Astrocyte of the hippocampus (primary cell): ENCODE measurements at places on chromosomes 5 and 9.

DNA sequence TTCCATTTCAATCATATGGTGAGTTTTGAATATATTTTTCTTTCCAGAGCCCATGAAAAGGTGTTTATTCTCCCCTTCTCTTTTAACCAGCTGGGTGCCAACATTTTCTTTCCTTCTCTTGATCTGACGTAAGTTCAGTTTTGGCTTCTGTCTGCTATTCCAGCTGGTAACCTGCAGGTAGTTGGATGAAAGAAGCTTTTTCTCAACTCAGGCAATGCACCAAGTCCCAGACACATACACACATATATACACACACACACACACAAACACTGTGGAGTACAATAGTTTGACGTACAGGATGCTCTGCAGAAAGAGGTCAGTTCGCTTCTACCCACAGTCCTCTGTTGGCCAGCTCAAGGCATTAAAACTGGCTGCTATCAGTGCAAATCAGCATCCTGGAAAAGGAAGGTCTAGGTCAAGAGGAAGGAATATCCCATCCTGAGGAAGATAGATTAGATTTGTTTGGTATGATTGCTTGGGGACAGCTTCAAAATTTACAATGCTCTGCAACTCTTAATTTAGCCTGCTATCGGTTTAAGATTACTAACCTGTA, 214.3 kb upstream of the SEMA6A start:
- no peak for DNase-seq

GRCh38 chr5:143691287-143691944, 120.5 kb upstream of the HMHB1 start:
- no peak for DNase-seq

DNA sequence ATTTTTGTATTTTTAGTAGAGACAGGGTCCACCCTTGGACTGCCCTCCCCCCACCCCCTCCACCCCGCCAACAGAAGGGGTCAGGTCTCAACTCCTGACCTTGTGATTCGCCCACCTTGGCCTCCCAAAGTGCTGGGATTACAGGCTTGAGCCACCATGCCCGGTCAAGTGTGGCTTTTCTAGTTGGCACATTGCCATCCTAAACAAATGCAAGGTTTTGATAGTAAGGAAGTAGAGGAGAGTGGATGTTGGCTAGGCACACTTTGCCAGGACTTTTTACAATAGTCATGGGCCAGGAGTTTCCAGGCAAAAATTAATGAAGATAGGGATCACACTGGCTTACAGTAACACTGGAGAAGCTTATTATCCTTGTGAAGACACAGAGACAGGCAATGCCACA, 62.4 kb downstream of the GALNT12 start:
- DNase-seq, result no peak

DNA sequence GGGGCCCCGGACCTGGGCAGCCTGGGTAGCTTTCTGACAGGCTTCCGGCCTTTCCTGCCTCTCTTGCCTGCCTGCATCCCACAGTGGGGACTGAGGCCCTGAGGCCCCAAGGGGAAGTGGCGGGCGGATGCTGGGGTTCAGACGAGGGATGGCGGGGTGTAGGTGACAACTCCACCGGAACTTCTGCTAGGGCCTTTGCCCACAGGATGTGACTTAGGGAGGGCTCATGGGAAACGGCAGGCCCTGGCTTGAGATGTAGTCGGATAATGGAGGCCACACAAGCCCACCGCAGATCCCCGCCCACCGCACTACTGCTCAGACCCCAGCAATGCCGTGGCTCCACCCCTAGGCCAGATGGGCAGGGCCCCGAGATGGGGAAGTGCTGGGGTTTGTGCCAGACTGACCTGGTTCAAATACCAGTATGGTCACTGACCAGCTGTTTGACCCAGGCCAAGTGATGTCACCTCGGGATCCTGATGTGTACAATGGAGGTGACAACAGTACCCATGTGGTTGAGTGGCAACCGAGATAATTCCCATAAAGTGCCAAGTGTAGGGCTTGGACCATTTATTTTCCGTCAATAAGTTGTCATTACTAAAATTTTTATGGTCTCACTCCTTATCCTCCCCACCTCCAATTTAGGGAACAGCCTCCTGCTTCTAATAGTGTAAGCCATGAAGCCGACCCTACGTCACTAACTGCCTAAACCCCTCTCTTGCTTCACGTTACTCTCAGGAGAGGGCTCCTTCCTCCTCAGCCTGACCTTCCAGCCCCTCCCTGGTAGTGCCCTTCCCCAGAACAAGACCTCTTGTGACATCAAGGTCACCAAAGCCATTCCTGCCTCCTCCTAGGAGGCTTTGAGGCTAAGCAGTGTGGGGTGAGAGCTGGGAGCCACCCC, 2.5 kb upstream of the CDK9 start:
- no peak for DNase-seq

- DNase-seq, result no peak
These were observed at the start of gene GABRA6 for GRCh38 chr5:161685461-161685860. Gene GABRA6, plus strand, starts transcription at chr5:161685721. Its CDS starts 269 bp downstream, at chr5:161685990.

GRCh38 chr5:138402640-138403039, 36.2 kb upstream of the REEP2 start:
- no peak for DNase-seq

DNA sequence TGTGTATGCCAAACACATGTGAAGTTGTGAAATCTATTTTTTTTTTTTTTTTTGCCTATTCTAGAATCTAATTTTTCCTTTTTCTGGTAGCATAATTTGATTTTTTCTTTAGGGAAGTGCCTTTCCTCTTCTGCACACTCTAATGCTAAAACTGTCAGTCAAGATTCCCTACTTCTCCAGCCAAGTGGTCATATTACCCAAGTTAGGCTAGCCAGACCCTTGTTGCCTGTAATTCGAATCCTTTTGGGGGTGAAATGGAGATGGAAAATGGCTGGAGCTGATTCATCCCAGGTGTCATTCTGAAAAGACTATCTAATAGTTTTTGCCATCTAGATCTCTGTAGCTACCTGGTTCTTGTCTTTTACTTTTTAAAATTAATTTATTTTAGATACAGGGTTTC, 24.8 kb upstream of the UBAP1 start:
- DNase-seq, result no peak

- no peak for DNase-seq
These were observed 101.6 kb upstream of the CPEB4 start for GRCh38 chr5:173786286-173787187.

DNA sequence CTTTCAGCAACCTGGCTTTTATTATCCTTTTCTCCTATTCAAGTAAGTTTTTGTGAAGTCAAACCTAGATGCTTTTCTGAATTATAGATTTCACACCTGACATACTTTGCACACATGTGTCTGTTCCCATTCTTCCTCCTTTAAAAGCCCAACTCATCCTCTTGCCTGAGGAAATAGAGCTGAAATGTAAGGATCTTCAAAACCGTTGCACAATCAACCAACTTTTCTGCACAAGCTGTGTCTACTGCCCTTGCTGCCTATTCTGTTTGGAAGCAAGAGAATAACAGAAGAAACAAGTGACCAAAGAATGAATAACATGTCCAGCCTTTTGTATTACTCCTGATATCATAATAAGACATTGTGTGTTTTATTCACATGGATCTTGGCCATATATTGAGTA, 95.1 kb upstream of the ITGA1 start:
- DNase-seq, result no peak

- no peak for DNase-seq
These were observed 10.5 kb upstream of the ZNF354A start for GRCh38 chr5:178740921-178741320.

- no peak for DNase-seq
These were observed 37.1 kb downstream of the DMRT2 start for GRCh38 chr9:1087120-1087881.

- no peak for DNase-seq
These were observed 31.8 kb downstream of the PTGES start for GRCh38 chr9:129720865-129721545.

- DNase-seq, result no peak
These were observed 16.1 kb upstream of the FKTN start for GRCh38 chr9:105541838-105542237.

- peak; percentile 17 for DNase-seq
These were observed 262.4 kb downstream of the GRIA1 start for GRCh38 chr5:153752890-153753289.

DNA sequence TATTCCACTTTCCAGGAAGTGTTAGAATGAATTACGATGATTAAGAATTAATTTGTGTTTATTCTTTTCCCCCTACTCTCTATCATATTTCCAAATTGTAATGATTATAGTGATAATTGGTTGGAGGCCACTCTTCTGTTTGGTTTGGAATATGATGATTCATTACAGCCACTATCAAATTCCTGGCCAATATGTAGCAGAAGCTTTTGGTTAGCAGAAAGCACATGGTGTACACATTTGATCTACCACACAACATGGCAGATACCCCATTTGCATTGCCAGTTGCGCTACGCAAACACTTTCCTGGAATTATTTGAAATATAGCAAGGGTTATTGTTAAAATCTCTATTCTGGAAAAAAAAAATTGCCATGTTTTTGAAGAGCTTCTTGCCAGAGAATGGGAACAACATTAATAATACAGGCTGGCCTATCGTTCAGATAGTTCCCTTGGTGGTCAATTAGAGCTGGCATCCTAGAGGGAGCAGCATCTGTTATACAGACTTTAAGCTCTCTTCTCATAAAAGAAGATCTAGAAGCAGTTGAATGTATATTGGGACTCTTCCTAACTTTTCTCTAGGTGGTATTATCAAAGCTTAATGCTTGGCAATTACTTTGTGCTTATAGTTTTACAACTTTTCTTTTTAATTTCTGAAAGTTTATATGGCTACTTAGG, 455.0 kb upstream of the ACTBL2 start:
- DNase-seq, result no peak

DNA sequence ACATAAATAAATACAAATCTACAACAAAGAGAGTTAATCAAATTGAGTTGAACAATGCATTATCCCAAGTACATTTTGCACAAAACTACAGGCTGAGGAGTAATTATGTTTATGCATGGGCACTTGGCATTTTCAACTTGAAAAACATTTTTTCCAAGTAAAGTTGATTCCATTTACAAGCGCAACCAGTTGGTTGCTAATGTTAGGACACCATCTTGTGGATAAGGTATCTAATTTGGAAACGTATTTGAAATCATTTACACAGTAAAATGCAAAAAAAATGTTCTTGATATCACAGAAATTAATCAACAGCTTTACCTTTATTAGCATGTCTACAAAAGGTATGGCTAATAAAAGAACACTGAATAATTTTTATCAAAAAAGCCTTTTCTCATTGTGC, 18.8 kb downstream of the FTMT start:
- DNase-seq, result peak; percentile 38

- peak; percentile 80 for DNase-seq
These were observed 232.1 kb downstream of the SH3GL2 start for GRCh38 chr9:17810728-17811571.

GRCh38 chr9:93025736-93026135, 32.8 kb upstream of the SUSD3 start:
- DNase-seq, result no peak

DNA sequence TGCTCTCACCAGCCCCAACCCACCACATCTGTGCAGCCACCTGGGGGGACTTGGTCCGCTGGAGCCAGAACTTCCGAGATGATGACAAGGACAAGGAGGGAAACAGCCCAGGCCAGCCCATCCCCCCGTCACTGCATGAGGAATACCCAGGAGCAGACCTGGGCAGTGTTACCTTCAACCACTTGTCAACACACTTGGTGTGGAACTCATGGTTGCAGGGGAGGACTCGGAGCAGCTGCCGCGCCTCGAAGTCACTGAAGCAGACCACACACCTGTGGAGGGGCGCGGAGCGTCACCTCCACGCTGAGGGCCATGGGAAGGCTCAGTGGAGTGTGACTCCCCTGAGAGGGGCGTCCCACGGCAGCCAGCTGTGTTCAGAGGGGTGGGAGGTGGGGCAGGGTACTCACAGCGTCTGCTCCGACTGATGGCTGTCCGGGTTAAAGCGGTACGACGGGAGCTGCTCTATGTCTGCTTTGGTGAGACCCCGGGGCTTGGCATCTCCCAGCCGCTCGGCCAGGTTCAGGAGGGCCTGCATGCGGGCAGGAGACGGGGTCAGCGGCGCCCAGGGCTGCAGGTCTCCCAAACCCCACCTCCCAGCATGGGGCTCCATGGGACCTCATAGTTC, 8.0 kb downstream of the RNF44 start:
- DNase-seq, result no peak

- DNase-seq, result no peak
These were observed 21.5 kb upstream of the DOCK2 start for GRCh38 chr5:169615561-169615960.

DNA sequence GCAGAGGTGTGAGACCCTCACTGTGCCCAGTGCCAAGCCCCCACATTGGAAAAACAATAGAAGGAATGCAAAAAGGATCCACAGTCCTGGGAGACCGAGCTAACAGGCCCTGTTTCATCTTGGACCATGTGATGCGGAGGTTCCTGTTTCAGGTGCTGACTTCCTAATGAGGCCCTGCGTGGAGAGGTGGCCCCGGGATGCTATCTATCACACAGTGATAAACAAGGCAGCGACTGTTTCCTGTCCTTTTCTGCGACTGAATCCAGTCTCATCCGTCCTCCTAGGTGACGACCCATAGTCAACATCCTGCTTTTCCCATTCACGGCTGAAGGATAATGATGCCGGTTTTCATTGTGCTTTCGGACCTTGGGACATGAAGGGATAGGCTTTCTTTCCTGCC, 56.4 kb upstream of the BOD1 start:
- no peak for DNase-seq

DNA sequence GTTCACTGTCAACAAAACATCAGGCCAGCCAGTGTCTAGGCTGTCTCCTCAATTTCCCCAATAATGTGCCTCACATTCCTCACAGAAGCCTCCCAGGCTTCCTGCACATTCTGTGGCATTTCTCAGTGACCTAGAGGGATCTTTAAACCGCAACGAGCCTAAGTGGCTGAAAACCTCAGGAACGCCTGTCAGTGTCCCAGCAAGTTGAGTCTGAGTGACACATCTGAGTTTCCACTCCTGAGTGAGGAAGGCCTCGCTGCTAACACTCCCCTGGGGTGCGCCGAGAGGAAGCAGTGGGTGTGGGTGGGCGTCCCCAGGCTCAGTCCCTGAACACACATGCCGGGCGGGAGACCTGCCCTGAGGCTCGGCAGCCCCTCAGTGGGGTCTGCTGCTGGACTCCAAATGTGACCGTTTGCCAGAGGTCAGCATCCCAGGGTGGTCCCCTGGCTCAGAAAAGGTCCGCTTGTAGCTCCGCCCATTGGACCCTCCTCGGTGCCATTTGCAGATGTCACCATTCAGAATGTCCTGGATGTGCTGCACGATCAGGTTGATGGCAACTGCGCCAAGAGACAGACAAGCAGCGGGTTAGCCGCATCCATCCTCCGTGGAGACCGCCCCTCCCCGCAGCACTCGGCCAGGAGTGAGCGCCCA, 6.3 kb downstream of the UCK1 start:
- peak; percentile 47 for DNase-seq

DNA sequence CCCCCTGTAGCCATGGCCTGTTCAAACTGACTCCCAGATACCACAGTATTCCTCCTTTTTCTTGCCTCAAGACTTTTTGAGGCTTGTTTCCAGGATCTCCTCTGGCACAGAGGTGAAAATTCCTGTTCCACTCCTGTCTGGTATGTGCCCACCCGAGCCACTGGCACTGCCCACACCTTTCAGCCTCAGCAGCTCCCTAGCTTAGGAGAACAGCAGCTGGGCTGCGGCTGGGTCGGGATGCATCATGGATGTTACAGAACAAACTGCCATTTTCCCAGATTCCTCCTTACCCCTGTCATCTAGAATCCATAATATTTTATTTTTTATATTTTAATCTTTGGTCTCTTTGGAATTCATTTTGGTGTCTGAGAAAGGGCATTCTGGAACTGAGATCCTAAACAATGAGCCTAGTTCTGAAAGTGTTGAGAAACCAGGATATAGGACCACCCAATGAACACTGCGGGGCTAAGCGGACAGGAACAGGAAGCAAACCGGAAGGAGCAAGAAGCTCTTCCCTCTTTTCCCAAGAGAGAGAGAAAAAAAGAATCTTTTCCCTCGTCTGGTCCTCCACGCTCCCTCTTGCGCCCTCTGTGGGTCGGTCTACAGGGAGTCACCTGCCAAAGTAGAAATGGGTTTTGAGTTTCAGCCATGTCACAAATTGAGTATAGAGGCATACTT, 12.5 kb downstream of the OR2S2 start:
- DNase-seq, result peak; percentile 85
